ENCODE measurements at places on chromosomes 13 and 19. TPM values are rescaled to one million over a fixed set of nuclear protein-coding genes. Genes with fewer than 3 reads are reported as not detected.

- no peak overlapping the region for H3K27ac ChIP-seq
- no peak overlapping the region for H3K4me3 ChIP-seq
- no peaks in the 10 kb centered on the region for H3K36me3 ChIP-seq
- no peak for DNase-seq
- no peaks in the 10 kb centered on the region for H3K27me3 ChIP-seq
Measured at GRCh38 chr13:21089830-21090229, 28.4 kb upstream of the LATS2 start.

NAPSA gene
- 1.3 TPM for total RNA-seq

DNA sequence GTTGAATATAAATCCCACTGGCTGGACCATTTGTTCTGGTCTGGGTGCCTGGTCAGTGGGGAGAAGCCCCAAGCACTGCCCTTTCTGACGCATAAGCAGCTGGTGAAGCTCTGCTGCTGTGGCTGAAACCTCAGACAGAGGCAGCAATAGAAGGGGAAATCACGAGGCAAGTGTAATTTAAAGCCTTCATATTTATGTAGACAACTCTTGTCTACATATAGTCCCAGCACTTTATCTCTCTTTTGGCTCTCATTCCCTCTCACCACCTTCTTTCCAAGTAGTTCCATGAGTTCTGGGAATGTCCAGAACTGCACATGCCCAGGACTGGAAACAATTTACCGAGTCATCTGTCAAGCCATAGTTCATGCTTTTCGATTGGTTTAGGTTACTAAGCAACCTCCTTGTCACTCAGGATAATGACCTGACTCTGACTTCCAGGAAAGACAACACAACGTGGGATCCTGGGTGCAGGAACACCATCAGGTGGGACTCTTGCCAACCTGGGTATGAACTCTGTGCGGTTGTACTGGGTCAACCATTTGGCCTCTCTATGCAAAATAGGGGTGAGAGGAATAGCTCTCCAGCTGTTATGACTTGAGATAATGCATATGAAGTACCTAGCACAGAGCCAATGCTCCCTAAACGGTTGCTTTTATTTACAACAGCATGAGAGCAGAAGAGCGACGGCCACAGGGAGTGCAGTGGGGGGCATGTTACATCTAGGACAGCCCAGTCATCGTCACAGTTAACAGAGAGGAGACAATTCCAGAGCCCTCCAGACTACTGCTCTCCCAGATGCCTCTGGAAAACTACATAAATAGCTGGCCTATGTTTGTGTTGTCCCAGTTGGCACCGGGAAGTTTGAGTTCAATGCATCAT, 321.9 kb downstream of the FOXO1 start:
- H3K4me1 ChIP-seq = no peaks in the 10 kb centered on the region
- no peak for DNase-seq
- H3K4me3 ChIP-seq = no peak overlapping the region
- H3K27ac ChIP-seq = no peak overlapping the region

DNA sequence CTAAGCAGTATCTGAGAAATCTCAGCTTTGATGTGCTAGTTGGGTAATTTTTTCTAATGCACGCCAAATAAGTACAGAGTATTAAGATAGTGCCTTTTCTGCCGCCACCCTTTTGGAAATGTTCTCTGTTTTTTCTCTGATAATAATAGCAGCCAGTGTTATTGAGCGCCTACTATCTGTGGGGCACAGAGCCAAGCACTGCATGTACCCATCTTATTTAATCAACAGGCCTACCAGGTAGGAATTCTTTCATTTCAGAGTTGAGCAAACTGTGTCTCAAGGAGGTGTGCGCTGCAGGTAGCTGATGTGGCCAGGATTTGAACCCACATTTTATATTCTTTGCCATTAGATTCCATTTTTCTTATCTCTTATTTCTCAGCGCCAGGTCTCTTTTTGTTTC, 1.4 kb downstream of the EPN1 start:
- H3K36me3 ChIP-seq = peaks cover 37% of the 10 kb centered on the region
- H3K27ac ChIP-seq = peak overlapping the region; percentile 93
- peaks cover 59% of the 10 kb centered on the region for H3K4me1 ChIP-seq
- no peaks in the 10 kb centered on the region for H3K27me3 ChIP-seq
- H3K4me3 ChIP-seq = no peak overlapping the region
- DNase-seq = no peak

DNA sequence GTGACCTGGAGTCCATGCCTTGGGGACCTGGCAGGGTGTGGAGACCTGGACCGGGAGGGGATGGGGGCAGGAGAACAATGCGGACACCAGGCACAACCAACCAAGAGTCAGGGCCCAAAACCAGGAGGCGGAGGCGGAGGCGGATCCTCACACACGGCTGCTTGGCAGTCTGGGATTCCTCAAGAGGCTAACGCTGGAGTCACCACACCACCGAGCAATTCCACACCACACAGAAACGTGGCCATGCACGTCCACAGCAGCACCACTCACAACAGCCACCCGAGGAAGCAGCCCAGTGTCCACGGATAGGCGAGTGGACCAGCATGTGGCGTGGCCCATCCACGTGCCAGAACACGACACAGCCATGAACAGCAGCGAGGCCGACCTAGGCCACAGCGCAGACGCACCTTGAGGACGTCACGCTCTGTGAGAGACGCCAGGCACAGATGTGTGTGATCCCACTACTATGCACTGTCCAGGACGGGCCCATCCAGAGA, 17.7 kb downstream of the SBNO2 start:
- H3K27me3 ChIP-seq = no peaks in the 10 kb centered on the region
- H3K4me1 ChIP-seq = peaks cover 12% of the 10 kb centered on the region
- H3K4me3 ChIP-seq = no peak overlapping the region
- no peak for DNase-seq
- no peak overlapping the region for H3K27ac ChIP-seq
